ENCODE measurements at places on chromosomes 2 and 18. TPM values are rescaled to one million over a fixed set of nuclear protein-coding genes. Genes with fewer than 3 reads are reported as not detected.

GRCh38 chr2:5834501-5834900 is 142.3 kb downstream of the SOX11 start:
- no peak for DNase-seq

PTMA gene
- total RNA-seq: 958 TPM

GPR155 gene
- 14.7 TPM for total RNA-seq

COA5 gene
- total RNA-seq: 60.7 TPM

- DNase-seq: peak; percentile 37
Measured at GRCh38 chr2:148876202-148876594, 1.2 kb downstream of the KIF5C start.

DNA sequence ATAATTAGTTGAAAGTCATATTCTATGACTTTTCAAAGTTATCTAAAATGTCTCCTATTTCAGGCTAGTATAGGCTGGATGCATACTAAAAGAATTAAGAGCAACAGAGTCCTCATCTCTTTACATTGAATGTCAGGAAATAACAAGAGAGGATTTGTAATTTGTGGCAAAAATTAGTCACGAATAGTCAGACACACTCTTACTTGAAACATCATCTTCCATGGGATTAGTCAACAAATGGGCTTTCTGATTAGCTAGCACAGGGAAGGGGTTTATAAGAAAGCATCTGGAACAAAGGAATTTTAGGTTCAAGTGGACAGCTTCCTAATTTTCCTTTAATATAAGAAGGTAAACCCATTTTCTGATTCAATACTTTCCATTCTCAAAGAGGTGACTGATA is 330.3 kb upstream of the MEX3C start:
- DNase-seq: no peak

DNA sequence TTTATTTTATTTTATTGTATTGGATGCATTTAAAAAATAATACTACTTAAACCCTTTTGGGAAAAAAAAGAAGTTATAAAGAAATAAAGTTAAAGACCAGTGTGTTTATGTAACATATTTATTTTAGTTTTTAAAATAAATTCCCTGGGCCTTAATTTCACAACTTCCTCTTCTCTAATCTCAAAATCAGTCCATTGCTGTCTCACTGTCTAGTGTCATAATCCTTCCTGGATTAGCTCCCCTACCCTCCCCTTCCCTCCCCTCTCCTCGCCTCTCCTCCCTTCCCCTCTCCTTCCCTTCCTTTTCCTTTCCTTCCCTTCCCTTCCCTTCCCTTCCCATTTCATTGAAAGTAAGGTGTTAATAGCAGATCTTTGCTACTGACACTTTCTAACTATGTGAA is 40.3 kb upstream of the ZEB2 start:
- no peak for DNase-seq

CAPN14 gene
- 0.82 TPM for total RNA-seq

- DNase-seq: no peak
Measured at GRCh38 chr2:233462826-233463470, 103.6 kb downstream of the USP40 start.

DNA sequence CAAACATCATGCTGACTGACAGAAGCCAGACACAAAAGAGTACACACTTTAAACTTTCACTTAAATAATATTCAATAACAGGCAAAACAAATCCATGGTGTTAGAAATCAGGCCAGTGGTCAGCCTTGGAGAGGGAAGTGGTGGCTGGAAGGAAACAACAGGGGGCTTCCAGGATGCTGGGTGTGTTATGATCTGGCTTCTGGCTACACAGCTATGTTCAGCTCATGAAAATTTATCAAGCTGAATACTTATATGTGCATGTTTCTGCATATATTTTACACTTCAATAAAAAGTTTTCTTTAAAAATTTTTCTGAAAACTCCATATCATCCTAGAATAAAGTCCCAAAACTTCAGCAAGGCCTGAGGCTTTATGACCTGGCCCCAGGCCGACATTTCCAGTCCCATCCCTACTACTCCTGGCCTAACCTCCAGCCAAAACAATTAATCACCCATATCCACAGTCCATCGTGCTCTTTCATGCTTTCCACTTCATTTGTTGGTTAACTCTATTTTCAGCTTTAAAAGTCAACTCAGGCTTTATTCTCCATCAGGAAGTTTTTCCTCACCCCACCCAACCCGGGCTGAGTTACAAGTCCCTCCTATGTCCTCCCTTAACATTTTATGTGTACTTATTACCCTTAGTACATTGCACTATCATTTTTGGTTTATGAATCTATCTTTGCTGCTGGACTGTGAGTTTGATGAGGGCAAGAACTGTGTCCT is 27.9 kb upstream of the SPTBN1 start:
- no peak for DNase-seq

DNA sequence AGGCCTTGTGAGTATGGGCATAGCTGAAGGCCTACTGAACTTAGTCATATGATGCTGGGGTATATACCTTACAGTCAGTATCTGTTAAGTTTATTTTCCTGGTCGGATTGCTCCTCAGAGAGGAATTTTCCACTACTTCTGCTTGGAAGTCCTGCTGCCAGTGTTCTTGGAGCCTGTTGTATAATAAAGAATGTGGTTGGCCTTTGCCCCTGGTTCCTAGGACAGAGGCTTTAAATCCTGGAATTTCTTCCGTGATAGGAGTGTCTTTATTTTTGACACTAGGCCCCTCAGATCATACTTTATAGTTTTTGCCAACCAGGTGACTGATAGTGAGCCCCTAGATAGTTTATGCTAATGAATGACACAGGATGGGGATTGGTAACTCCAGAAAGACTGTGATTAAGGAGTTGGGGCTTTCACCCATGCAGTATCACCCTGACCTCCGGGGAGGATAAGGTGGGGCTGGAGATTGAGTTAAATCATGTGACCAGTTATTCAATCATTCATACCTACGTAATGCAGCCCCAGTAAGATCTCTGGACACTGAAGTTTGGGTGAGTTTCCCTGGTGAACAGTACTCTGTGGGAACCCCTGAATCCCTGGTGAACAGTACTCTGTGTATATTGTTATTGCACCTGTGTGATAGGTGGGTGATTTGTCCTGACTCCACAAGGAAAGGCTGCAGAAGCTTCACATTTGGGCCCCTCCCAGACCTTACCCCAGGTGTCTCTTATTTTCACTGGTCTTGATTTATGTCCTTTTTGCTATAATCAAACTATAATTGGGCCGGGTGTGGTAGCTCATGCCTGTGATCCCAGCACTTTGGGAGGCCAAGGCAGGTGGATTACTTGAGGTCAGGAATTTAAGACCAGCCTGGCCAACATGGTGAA is 56.9 kb downstream of the COMMD1 start:
- DNase-seq: no peak

DNA sequence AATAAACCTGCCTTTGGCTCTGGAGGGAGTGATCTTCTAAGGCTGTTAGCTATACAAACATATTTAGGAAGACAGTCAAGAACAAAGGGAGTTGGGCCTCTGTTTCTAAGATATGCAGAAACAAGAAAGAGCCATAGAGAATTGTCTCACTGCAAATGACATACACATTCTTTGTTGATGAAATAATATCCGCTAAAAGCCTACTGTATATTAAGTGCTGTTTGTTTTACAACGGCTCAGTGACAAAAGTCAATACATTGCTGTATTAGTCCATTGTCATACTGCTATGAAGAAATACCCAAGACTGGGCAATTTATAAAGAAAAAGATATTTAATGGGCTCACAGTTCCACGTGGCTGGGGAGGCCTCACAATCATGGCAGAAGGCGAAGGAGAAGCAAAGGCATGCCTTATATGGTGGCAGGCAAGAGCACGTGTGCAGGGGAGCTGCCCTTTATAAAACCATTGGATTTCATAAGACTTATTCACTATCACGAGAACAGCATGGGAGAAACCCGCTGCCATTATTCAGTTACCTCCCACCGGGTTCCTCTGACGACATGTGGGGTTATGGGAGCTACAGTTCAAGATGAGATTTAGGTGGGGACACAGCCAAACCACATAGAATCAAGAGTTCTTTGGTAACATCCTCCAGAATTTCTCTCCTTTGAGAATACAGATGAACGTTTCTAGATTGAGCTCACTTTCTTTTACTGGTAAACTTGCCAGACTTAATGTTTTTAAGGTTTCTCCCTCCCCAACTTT is 157.8 kb downstream of the PIK3C3 start:
- DNase-seq: no peak

GRCh38 chr2:138493334-138493733 is 8.2 kb upstream of the SPOPL start:
- DNase-seq: no peak

IL36RN gene
- total RNA-seq: not detected

GRCh38 chr2:107002735-107003134 is 116.8 kb upstream of the ST6GAL2 start:
- DNase-seq: no peak

DNA sequence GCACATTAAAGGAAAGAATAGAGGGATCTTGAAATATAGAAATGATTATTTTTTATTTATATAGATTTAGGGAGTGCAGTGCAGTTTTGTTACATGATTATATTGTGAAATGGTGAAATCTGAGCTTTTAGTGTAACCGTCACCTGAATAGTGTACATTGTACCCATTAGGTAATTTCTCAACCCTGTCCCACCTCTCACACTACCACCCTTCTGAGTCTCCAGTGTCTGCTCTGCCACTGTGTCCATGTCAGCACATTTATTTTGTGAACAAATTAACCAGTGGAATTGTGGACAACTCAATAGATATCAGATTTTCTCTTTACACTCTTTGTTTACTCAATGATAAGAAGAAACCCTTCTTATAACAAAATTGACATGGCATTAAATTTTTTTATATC is 24.2 kb downstream of the APLF start:
- no peak for DNase-seq

DNA sequence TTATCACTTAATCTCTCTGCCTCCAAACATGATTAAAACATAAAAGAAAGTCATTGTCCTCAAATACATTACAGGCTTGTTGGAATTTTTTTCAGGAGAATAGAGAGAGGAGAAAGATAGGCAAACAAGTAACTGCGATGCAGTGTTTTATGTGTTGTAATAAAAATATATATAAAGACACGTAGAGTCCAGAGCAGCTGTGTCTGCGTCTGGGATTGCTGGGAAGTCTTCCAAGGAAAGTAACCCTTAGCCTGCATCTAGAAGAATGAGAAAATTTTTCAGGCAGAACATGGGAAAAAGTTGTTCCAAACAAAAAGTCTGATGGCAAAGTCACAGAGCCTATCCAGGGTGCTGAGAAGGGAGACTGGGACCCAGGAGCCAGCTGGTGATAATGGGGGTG is 91.8 kb upstream of the ST6GAL2 start:
- no peak for DNase-seq

DNA sequence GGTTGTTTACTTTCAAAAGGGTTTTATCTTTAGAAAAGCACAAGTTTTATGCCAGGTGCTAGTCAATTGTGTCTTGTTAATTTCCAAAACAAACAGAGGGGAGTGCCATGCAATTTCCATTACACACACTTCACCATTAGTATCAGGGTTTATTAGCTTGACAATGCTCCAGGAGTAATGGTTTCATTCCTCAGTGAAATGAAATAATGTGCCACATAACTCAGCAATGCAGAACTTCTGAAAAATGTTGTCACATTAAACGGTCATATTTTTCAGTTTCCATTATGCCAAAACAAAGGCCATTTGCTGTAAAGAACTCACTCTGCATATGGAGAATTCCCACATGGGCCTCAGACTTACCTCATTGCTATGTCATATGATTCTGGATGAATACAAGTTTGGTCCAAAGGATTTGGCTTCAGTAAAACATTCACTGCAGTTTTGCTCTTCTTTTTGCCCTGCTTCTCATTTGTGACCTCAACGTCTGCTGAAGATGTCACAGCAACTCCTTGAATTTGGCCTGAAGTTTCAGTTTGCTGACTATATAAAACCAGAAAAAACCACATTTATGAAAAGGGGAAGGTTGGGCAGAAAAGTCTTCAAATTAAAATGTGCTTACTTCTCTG is 198.2 kb downstream of the SRBD1 start:
- no peak for DNase-seq

PTPRN gene
- 24.5 TPM for total RNA-seq

DNA sequence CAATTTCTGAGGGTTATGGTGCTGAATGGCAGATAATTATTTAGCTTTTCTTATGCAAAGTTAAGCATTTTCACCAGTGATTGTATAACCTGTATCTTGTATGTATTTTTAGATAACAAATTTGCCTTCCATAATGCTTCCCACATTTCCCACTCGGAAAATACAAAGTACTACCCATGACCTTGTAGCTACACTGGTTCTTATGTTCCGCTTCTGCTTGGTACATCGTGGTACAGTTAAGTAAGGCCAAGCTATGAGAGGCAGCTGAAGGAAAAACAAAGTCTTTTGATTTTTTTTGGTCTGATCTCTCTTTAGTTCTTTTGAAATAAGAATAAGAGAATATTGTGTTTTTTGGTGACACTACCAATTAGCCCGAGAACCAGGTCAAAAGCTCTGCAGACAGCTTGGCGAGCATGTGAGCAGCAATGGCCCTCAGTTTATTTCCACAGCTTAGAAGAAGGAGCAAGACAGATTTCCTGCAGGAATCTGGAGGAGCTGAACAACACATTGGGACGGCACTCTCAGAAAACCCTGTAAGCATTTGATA is 26.8 kb downstream of the SH3YL1 start:
- DNase-seq: no peak

DNA sequence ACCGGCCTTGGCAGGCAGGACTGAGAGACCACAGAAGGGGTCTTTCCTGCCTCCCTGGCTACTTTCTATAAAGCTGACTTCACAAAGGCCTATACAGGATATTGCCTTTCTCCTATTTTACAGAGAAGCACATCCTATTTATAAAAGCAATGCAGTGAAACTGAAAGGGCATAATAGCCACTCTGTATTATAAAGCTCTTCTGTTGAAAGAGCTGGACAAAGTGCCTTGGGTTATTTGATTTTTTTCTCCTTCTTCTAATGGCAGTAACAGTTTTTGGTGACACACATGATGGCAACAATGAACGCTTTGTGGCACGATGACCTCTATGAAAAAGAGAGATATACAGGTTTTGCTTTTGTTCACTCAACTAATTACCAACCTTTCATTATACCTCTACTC is 281.1 kb downstream of the ZNF516 start:
- no peak for DNase-seq

PRR30 gene
- total RNA-seq: not detected

ZSWIM2 gene
- 0.41 TPM for total RNA-seq

DNA sequence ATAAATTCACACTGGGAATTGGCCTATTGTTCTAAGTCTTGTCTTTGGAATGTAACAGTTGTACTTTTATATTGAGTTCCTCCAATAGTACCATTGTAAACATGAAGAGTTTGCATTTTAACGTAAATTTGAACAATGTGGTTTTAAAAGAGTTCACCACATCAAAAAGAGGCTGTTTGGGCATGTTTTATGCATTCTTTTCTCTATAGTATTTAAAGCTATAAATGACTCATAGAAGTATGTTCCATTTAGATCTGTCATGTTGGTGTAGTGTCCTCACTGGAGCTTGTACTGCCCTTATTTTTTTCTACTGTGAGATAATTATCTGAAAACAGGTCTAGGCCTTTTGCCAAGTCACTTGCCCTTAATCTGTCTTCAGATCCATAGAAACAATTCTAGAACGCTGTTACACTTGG is 141.9 kb downstream of the RHBDD1 start:
- no peak for DNase-seq

DNA sequence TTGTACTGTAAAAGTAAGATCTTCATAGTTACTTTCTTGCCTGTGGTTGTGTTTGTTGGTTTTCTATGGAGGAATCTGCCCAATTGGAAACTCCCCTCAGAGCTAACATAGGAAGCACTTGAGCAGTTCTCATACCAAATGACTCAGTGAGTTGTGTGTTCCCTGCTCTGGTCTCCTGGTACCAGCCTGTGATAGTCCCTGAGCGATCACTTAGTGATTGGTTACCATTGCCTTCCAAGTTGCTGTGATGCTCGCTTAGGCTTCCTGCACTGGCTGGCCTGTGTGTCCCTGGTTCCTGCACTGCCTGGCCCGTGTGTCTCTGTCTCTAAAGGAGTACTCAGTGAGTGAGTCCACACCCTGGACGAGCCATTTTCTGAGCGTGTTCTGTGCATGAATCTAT is 133.0 kb downstream of the MAP4K4 start:
- no peak for DNase-seq

CROCC2 gene
- total RNA-seq: not detected
